ENCODE measurements at places on chromosomes 11 and 22.
A peak's percentile ranks its signal among the peaks of the same experiment; 100 is the strongest.

DNA sequence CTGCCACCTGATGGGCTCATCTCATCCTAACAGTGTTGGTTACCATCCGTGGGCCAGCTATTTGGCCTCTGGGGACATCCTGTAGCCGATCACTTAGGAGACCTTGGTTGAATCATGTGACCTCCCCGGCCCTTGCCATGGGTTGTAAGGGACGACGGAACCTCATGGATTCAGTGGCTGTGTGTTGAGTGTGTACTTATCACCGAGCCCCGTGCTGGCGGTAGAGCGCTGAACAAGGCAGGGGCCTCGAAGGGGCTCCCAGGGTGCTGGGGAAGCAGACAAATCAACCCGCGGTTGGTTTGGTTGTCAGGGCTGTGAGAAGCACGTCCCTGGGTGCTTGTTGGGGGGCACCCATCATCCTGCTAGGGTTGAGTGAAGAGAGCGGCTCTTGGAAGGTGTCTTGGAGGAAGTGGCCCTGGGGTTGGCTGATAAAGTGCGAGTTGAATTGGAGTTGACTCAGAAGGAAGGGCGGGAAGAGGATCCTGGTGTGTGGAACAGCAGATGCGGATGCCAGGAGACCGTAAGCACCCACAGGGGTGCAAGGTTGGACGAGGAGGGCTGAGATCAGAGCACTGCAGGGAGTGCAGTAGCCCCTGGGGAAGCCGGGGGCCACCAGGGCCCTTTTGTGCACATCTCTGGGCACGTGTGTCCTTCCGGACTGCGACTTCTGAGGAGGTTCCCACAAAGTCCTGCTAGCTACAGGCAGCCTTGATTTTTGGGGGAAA, 53.6 kb downstream of the MPPED1 start:
- no peak for DNase-seq

DNA sequence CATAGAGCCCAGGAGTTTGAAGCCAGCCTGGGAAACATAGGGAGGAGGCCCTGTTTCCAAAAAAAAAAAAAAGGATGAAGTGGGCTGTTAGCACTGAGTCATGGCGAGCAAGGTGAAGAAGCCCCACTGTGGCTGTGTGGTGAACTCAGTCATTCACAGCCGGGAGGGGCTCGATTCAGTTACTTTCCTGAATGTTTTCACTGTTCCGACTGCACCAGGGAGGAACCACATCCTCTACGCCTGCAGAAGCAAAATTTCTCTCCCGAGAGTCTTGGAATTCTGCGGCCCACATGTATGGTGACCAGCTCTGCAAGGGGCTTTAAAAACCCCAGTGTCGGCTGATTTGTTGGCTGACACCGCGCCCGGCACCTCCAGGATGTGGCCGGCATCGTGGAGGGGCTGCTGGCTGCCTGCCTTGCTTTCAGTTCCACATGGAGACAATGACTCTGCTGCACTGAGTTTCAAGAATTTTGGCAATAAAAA, 27.8 kb upstream of the GRAMD4 start:
- DNase-seq: no peak

GRCh38 chr11:82750643-82751139, 17.0 kb upstream of the FAM181B start:
- DNase-seq: no peak

DNA sequence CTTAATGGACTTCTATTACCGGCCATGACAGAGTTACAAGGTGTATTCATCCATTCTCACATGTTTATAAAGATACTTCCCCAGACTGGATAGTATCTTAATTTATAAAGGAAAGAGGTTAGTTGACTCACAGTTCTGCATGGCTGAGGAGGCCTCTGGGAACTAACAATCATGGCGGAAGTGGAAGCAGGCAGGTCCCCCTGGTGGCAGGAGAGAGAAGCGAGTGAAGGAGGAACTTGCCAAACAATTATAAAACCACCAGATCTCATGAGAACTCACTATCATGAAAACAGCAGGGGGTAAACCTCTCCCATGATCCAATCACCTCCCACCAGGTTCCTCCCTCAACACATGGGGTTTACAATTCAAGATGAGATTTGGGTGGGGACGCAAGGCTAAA, 170.0 kb upstream of the PDGFD start:
- DNase-seq: no peak

DNA sequence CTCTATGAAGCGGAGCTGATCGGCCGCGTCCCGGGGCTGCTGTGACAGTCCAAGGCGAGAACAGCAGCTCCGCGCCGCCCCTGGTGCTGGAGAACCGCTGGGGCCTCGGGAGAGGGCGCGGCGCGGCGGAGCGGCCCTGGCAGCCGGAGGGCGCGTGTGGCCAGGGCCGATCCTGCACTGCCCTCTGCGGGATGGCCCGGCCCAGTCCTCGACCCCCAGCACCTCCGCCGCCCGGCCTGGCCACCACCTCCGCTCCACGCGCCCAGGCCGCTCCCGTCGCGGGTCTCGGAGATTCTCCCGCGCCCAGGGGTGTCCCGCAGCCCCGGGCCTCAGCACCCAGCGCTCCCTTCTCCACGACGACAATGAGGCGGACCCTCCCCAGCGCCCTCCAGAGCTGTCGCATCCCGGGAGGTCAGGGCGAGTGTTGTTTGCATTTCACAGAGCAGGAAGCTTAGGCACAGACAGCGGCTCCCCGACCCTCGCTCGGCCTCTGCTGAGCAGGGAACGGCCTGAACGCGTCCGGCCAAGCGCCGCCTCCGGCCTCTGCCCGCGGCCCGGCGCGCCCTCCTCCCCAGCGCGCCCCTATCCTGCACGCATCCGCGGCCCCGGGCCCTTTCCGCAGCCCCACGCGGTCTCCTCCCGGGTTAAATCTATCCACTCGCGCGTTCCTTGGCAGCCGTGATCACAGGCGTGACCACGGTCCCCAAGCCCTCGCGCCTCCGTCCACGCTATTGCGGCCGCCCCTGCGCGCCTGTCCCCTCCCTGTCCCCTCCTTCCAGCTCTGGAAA, 109.7 kb downstream of the WNT7B start:
- no peak for DNase-seq

- no peak for DNase-seq
These were observed 110.2 kb downstream of the TRIM29 start for GRCh38 chr11:120027546-120028180.

DNA sequence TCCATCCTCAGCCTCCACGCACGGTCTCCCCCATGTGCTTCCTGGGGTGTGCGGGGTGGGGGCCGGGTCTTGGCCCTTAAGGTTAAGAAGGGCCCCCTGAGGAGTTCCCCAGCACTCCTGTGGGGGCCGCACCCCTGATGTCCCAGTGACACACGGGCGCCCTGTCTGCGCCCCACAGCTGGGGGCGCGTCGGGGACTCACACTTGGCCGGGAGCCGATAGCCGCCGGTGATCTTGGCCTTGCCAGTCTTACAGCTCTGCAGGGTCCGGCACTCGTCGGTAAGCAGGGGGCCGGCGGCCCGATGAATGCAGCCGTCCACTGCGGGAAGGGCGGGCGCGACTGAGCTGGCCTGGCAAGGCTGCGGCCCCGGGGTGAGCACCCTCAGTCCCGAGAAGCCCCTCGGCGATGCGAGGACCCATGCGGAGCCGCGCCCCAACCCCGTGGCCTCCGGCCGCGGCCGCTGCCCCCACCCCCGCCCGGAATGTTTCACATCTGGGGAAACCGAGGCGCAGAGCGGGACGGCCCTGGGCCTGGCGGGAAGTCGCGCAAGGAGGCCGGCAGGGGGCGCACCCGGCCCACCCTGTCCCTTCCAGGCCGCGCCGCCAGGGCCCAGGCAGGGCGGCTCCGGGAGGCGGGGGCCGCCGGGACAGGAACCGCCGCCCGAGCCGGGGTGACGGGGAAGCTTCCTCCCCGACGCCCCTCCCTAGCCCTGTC, 13.9 kb downstream of the OTUB1 start:
- DNase-seq: peak; percentile 74

- DNase-seq: no peak
These were observed 22.0 kb downstream of the RSPH14 start for GRCh38 chr22:23119494-23120414.

DNA sequence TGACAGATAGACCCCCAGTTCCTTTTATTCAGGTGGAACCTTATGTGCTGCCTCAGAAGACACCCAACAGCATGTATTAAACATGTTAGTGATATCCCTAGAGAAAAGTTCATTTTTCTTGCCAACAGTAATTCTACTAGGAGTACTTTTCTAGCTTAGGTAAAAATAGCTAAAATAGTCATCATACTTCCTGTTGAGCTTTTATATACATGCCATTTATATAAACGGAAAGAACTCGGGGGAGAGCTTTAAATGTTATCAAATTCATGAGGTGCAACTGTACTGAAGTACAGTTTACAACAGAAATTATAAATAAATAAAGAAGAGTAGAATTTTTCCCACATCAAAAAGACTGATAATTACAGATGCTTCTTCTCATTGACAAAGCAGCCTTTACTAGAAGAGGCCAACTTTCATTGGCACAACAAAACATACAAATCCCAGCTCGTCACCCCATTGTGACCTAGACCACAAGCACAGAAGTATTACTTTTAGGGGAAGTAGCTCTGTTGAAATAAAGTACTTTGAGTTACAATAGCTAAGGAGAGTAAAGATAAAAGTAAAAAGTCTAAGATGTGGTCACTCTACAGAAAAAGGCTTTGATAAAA, 59.1 kb upstream of the POU2AF2 start:
- no peak for DNase-seq

- DNase-seq: no peak
These were observed 23.5 kb downstream of the SUN2 start for GRCh38 chr22:38732251-38732815.

DNA sequence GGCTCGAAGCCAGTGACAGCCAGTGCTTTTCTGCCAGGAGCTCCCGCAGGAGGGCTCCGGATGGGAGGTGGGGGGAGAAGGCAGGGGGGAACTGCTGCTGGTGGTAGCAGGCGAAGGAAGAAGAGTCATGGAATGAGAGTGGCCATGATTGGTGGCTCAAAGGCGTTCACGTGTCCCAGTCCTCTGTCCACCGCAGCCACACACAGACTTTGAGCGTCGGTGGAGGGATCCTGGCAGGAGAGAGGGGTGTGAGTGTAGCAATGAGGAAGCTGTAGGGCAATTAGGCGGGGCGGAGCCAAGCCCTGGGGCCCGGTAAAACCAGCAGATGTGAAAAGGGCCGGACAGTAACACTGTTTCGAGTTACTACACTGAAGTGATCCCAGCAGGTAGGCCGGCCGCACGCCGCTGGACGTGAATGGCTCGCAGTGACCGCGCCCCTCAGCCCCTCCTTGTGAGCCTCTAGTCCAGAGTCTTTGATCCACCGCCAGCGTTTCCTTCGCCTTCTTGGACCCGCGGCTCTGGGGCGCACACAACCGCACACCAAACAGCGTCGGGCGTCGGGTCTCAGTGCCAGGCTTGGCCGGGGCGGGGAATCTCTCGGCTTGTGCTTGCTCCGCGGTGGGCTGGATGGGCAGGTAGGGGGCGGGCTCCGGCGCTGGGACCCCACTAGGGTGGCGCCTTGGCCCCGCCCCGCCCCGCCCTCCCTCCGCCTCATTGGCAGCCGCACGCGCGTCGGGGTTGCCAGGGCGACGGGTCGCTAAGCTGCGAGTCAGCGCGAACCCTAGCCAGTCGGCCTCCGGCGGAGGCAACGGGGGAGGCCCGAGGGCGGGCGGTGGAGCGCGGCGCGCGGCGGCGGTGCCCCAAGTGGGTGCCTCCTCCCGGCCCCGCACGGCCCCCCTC, at the start of gene LRRC10B:
Gene LRRC10B (plus strand): TSS at position 788 of the 900 bp plus-strand sequence. CDS start 250 bp downstream, outside the sequence.
- DNase-seq: no peak

- peak; percentile 87 for DNase-seq
These were observed 37.7 kb downstream of the LDLRAD3 start for GRCh38 chr11:35981581-35981980.

DNA sequence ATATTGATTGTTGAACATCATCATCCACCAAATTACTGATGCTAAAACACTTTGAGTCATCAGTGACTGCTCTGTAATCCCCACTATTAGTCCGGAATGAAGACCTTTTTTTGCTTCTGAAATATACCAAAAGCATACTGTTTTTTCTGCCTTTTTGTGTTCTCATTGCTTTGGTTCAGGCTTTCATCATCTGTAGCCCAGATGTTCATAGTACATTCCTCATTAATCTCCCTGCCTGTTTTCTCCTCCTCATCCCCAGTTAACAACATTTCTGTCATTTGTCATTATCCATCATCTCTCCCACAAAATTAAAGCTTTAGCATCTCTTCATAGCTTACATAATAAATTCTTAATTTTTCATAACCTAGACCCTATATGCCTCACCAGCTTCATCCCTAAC, 9.2 kb downstream of the CEP57 start:
- no peak for DNase-seq

GRCh38 chr11:77201370-77201769, 73.3 kb downstream of the MYO7A start:
- no peak for DNase-seq

DNA sequence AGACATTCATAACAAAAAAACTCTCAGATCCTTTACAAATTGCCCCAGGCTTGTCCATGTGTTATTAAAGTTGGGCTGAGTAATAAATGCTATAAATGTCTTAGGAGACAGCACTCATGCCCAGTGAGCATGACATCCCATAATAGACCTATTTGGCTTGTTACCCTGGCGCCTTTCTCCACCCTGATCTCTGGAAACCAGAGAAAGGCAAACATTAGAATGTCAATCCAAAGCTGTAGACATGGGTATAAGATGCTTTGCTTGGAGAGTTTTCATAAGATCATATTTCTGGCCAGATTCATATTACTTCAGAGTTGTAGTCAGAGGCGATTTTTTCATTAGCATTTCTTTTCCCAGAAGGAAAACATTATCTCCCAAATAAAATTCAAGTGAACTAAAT, 161.3 kb upstream of the UBASH3B start:
- DNase-seq: no peak

- DNase-seq: no peak
These were observed 29.7 kb downstream of the SLN start for GRCh38 chr11:107682171-107682570.

DNA sequence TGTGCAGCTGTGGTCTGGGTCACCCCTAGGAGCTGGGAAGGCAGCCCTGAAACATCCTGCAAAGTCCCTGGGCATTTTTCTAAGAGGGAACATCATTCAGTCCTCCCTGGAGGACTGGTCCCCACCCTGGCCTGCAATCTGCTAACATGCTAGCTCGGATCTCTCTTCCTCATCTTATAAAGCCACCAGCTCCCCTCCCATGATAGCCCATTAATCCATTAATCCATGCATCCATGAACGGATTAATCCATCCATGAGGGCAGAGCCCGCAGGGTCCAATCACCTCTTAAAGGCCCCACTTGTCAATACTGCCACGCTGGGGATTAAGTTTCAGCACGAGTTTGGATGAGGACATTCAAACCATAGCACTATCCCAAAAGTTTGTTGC, 12.1 kb downstream of the PRG3 start:
- no peak for DNase-seq

- DNase-seq: no peak
These were observed 27.3 kb downstream of the HSPA8 start for GRCh38 chr11:123034597-123034996.

DNA sequence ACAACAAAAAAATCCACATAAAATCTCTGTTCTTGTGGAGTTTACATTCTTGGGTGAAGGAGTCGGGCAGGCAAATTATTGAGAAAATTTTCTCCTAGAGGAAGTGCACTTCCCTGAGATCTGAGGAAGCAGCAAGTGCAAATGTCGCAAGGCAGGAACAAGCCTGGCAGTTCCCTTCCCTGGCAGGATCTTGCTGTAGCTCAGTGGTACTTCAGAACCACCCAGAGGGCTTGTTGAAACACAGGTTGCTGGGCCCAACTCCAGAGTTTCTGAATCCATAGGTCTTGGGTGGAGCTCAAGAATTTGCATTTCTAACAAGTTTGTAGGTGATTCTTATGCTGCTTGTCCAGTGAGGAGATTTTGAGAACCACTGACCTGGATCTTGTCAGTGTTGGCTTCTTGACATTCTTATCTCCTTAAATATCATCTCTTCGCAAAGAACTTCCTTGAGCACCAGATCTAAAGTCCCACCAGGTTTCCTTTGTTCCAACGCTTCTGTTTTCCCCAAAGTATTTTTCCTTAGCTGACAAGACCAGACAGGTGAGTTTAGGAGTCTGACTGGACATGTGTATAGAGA, 9.6 kb downstream of the QSER1 start:
- no peak for DNase-seq

Data from cerebellar cortex (tissue), 1 donor.